ENCODE measurements at places on chromosomes 2 and 18.

DNA sequence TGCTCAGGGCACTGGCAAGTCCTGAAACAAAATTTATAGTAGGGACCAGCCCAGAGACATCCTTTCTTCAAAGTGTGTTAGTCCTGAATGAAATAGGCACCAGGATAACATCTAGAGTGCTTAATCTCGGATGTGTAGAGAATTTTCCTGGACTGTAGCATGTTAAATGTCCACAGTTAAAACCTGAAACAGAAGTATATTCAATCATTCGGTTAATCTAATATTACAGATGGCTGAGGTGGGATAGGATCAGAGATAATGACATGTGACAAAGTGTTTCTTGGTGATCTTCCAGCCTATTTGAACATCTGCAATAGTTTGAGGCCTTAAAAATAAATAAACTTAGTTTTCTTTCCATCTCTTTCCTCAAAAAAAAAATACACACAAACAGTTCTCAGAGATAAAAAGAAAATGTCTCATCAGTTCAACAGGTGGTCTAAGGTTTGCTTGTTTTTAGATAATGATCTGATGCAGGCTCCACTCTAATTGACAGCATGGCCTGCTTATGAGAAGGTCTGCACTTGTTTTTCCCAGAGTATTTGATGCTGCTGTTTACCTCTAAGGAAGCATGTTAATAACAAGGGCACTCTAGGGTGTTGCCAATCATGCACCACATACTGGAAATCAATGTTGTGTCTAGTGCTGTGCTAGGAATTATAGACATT lies 25.9 kb downstream of the CNTNAP5 start:
- DNase-seq = no peak

DNA sequence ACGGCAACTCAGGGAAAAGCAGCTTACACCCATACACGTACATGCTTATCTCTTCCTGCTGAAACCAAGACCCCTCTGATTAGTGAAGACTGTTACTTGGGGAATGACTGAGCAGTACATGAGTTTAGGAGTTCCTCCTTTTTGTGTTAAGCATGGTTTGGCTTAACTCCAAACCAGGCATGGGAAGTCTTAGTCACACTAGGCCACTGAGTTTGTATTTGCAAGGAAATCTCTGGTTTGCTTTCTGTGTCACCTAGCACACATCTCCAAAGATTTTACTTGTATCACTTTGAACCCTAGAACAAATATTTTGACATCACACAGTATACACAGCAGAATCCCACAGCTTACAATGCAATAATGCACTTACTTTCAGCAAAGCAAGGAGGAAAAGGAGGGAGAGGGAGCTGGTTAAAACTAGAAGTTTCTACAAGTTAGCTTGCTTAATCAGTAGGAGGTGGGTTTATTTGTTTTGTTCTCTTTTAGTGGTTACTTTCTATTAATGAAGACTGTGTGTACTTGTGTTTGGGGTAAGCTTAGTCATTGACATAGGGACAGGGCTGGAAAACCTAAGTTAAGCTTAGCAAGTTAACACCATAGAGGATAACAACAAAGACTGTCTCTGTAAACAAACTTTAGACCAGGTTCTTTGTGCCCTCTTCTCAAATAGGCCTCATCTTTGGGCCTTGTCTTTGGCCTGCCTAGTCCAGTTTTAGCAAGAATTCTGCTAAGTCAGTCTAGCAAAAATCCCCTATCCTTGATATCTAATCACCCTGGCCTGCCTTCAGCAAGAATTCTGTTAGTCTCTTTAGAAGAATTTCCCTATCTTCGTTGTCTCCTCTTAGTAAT lies 219.4 kb downstream of the MREG start:
- no peak for DNase-seq

DNA sequence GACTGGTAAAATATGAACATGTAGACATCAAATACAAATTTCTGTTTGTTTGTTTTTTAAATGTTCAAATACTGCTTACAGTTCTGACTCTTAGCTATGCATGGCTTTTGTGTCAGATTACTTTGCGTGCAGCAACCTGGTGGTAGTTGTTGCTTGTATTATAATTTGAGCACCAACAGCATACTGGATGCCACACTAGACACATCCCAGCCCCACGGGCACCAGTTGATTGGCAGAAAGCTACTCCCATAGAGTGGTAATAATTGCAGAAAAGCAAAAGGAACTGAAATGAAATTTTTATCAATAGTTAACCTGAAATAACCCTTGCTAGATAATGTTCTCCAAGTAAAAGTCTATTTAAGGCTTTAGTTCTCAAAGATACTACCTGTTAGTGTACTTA lies 91.6 kb downstream of the EHBP1 start:
- DNase-seq = no peak

DNA sequence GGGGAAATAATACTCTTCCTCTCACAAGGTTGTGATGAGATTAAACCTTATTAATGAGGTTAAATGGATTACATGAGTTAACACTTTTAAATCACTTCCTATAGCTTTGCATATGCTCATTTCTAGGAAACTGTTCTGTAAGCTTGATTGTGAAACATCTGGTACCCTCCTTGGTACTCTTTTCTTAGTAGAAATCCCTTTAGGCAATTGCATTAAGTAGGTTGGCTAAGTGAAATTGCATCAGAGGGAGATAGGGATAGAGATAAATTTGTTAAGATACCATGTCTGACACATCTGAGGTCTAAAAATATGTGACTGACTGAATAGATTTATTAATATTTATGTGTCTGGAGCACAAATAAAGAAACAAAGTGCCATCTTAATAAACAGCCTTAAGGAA lies 275.9 kb upstream of the MAP2 start:
- DNase-seq = no peak
